ENCODE measurements at places on chromosomes 2 and 18.

DNA sequence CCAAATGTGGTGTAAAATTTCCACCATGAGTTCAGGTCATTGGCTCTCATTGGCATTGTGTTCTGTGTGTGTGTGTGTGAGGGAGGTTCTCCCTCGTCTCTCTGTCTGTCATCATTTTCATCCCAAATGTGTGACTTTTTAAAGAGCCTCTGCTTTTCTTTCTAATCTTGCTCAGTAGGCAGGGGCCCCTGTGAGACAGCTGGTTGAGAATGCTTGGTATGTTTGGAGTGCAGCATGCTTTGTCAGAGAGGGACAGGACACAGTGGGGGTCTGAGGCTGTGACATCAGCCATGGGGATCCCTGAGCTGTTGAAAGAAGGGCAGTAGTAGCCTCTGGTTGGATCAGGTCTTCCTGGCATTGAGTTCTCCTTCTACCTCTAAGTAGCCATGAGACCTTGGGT lies 10.6 kb downstream of the PTPRM start:
- DNase-seq, result peak; percentile 94

GRCh38 chr2:225090746-225091145 lies 48.5 kb upstream of the DOCK10 start:
- peak; percentile 51 for DNase-seq

GRCh38 chr2:232521098-232521497 lies 910 bp downstream of the PRSS56 start:
- no peak for DNase-seq

DNA sequence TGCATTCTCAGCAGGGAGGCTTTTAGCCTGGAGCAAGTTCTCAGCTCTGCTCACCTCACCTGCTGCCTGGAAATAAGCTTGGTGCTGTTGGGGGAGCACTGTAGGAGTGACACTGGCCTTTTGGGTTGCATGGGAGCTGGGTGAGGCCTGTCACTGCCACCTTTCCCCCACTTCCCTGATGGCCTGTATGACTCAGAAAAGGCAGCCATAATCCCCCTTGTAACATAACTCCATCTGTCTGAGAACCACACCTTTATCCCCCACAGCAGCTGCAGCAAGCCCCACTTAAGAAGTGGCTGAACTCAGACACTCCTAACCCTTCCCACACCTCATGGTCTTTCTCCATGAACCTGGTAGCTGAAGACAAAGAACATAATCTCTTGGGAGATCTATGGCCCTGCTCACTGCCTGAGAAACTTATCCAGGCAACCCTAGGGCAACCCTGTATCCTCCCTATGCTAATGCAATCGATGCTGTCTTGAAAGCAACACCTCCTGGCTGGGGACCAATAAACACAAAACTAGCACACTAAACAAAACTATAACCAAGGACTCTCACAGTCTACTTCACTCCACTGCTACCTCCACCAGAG lies 258.9 kb upstream of the OSR1 start:
- no peak for DNase-seq

DNA sequence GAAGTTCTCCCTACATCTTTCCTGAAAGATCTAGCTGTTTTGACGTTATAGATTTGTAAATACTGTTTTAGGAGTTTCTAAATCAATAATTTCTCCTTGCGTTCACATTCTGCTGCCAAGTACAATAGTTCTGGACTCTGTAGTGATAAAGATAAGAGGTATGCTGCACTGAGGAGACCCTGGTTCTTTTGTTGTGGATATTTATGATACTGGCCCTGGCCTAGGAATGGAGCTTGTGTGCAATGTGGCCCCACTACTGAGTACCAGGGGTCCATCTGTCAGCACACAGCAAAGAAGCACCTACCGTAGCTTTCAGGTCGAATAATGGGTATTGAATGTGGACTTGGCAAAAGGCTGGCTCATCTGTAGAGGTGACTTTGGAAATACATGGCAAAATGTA lies 85.0 kb downstream of the MAP3K20 start:
- no peak for DNase-seq

DNA sequence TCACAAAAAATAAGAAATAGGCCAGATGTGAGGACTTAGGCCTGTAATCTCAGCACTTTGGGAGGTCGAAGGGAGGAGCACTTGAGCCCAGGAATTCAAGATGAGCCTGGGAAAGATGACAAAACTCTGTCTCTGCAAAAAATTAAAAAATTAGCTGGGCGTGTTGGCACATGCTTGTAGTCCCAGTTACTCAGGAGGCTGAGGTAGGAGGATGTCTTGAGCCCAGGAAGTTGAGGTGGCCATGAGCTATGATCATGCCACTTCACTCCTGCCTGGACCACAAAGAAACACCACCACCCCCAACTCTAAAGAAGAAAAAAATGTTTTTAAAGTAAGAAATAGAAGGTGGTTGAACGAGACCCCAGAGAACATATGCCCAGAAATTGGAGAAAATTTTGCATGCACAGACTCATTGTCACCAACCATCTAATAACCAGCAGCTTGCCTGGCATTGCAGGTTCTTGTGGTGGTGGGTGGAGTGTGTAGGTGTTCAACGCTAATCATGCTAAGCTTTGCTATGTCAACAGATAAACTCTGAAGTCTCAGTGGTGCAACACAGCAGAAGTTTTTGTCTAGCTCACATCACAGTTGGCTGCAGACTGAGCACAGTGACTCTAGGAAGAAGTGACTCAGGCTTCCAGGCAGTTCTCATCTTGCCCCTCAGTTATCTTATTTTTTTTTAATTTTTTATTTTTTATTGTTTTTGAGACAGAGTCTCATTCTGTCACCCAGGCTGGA lies 18.6 kb downstream of the ARL4C start:
- no peak for DNase-seq

DNA sequence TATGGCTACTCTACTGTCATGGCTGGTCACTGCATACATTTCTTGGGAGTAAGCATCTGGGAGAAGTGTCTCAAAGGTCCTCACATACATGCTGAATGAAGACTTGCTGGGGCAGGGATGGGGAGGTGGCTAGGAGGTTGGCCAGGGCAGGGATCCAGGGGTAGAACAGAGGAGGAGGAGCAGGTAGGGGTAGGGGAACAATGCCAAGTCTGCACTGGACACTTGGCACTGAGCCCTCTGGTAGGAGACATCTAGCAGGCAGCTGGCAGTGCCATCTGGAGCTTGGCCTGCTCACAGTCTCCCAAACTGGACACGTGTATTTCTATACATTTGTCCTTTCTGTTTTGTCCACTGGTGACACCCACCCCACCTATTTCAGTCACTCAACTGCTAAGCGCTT lies 62.7 kb upstream of the REV1 start:
- DNase-seq, result no peak

GRCh38 chr18:42086288-42086687 lies 131.3 kb downstream of the PIK3C3 start:
- peak; percentile 78 for DNase-seq

Measured in EH (cell line).